Activated T-cell treated with anti-CD3 and anti-CD28 coated beads, Interleukin-2, amount 50 U/mL, for 1 hour (primary cell): ENCODE measurements at places on chromosomes 1 and 21.

GRCh38 chr1:43274804-43275180 lies 5.0 kb downstream of the TMEM125 start:
- DNase-seq: no peak

GRCh38 chr21:42507418-42507817 lies 6.2 kb upstream of the SLC37A1 start:
- DNase-seq: no peak

DNA sequence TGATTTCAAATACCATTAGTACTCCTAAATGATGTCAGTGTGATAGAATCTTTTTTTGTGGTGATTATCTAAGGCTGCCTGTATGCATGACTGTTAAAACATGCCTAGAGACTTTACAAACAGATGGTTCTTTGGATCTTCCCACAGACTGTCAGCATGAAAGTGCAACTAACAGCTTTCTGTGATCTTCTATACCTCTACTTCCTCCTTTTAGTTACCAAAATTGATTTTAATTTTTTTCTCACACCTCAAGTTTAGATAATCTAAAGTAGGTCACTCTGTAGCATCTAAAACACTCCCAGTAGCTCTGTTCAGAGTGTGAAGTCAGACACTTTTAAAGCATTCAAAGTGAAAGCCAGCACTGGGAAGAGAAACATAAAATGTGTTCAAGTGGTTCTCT lies 534.5 kb downstream of the PTPRC start:
- DNase-seq: no peak

DNA sequence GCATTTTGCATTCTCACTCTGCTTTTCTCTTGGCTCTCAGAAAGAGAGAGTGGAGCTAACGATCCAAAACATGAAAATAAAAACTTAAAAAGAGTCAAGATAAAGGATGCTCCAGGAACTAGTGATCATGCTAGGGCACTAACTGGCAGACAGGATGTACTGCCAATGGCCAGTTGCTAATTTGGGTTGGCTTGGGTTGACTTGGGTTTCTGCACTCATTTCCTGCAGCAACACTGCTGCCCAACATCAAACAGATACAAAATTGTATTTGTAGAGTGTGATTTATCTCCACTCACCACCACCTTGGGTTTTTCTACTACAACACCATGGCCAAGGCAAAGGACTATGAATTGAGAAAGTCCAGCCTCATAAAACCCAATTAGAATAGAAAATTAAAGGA lies 662.3 kb upstream of the PTBP2 start:
- DNase-seq: no peak

GRCh38 chr1:223742856-223743517 lies 30.6 kb downstream of the CAPN2 start:
- DNase-seq: no peak

GRCh38 chr1:6384962-6385361 lies 8.6 kb downstream of the ACOT7 start:
- DNase-seq: no peak

GRCh38 chr1:12398479-12398878 lies 168.6 kb downstream of the VPS13D start:
- no peak for DNase-seq

DNA sequence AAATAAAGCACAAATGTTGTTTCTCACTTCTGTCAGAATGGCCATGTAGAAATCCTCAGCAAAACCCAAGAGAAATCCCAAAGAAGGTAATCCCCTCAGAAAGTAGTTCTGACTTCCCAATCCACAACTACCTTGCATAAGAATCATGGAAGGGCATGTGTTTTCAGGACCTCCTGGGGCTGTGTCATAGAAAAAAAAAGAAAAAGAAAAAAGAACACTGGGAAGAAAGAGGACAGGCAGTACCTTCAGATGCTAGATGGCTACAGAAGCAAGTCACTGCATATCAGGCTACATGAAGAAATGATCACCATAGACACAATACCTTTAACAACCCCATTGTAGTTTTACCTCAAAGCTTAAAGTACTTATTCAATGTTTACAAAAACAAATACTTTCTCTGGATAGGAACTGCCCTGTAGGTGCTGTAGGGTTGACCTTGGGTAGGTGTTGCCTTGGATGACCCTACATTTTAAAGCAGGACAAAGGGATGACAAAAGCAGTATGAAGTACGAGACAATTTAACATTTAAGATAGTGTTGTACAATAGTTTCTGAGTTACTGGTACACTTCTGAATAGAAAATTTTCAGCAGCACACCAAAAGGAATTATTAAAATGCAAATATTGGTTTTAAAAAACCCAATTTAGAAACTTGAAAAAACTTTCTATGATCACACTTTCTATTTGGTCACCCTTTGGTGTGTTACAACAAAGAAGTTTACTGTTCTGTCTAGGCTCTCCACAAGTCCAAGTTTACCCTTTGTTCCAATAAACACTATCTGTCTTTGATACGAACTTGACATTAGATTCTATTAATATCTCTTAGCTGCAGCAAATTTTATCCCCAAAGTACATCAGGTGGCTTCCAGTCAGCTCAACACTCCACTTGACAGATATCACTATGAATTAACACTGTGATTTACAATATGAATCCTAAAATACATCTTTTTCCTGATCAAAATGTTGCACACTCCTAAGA lies 5.0 kb downstream of the TRIT1 start:
- DNase-seq: no peak

DNA sequence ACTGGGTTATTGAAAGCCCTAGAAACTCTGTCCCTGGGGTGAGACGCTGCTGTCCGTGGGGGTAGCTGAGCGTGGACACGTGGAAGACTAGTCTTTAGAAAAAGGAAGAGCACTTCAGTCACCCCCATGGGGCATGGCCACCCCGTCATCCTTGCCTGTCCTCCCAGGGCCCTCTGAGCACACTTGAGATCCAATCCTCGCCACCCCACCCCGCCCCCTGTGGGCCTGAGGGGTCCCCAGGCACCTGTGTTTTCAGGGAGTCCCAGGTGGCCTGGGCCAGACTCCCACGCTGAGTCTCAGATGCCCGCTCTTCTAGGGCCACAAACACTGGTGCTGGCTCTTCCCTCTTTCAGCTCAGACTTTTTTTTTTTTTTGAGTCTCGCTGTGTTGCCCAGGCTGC lies 2.5 kb downstream of the PRKCZ start:
- DNase-seq: no peak

DNA sequence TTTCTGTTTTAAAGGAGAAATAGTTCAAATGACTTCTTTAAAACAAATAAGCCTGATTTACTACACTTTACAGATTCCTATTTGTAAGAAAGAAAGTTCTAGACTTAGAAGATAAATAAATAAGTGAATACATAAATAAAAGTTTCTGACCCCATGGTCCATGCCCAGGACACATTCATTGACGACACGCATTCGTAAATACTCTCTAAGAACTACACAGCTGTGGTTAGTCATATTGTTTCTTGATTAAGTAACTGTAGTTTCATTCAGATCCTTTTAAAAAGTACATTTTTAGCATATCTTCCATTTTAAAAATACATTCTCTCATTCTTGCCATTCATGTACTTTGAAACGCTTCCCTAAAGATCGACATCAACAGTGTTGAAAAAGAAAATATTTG lies 497.4 kb downstream of the SETD4 start:
- DNase-seq: no peak

- DNase-seq: no peak
Observed at GRCh38 chr1:200794506-200795065, 55.9 kb downstream of the CAMSAP2 start.

- DNase-seq: no peak
Observed at GRCh38 chr1:56123421-56123820, 455.9 kb downstream of the PLPP3 start.

GRCh38 chr1:58783993-58784757 lies at the start of gene JUN:
JUN (minus strand) TSS chr1:58784047; CDS start chr1:58783070, 977 bp downstream.
- peak; percentile 97 for DNase-seq

DNA sequence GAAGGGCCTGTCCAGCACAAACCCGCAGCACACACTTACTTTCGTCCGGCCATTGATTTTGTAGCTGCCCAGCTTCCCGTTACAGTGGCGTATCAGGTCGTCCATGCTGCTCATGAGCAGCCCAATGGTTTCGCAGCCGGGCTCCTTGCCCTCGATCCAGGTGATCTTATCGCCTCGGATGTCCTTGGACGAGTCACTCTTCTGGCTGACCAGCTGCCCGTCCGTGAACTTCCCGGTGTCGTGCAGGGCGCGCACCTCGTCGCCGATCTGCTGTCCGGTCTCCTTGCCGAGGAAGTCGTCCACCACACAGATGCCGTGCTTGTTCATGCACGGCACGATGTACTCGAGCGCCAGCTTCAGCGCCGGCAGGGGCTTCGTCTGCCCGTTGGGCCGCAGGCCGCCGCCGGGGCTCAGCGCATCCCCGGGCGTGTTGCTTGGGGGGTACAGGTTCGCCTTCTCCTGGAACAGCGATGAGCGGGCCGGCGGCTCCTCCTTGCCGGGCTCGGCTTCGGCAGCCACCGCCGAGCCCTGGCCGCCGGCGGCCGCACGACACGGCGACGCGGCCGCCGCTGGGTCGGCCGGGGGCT lies 1.0 kb downstream of the EGLN1 start:
- DNase-seq: peak; percentile 58

DNA sequence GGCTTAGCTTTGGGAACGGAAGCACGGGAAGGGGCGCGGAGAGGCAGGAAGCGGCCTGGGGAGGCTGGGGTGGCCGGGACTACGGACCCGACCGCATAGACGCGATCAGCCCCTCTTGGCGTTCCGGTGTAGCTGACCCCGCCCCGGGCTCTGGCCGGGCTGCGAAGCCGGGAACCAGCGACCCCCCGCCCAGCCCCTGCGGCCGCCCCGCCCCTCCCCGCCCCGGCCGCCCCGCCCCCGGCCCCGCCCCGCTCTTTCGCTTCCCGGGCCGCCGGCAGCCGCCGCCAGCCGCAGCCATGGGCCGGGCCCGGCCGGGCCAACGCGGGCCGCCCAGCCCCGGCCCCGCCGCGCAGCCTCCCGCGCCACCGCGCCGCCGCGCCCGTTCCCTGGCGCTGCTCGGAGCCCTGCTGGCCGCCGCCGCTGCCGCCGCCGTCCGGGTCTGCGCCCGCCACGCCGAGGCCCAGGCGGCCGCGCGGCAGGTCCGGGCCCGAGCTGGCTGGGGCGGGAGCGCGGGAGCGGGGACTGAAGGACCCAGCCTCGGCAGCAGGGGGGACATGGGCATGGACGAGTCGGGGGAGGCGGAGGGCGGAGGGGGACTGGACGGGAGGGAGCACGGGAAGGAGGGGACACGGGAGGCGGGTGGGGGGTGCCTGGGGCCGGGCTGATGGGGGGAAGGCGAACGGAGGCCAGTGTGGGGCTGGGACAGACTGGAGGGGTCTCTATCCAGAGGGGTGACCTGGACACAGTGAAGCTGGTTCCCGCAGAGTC lies at the start of gene SELENON:
Gene SELENON, plus strand, starts transcription at position 259 of the 768 bp plus-strand sequence. Its CDS starts 38 bp downstream, at position 297.
- DNase-seq: peak; percentile 57

DNA sequence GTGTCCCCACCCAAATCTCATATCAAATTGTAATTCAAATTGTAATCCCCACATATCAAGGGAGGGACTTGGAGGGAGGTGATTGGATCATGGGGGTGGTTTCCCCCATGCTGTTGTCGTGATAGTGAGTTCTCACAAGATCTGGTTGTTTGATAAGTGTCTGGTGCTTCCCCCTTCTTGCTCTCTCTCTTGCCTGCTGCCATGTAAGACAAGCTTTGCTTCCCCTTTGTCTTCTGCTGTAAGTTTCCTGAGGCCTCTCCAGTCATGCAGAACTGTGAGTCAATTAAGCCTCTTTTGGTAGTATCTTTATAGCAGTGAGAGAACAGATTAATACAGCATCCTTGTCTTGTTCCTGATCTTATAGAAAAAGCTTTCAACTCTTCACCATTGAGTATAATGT lies 6.5 kb upstream of the LRRC39 start:
- no peak for DNase-seq

GRCh38 chr1:68495532-68495931 lies 1.4 kb downstream of the DEPDC1 start:
- no peak for DNase-seq

- DNase-seq: no peak
Observed at GRCh38 chr1:10451287-10451686, 1.5 kb downstream of the CORT start.

DNA sequence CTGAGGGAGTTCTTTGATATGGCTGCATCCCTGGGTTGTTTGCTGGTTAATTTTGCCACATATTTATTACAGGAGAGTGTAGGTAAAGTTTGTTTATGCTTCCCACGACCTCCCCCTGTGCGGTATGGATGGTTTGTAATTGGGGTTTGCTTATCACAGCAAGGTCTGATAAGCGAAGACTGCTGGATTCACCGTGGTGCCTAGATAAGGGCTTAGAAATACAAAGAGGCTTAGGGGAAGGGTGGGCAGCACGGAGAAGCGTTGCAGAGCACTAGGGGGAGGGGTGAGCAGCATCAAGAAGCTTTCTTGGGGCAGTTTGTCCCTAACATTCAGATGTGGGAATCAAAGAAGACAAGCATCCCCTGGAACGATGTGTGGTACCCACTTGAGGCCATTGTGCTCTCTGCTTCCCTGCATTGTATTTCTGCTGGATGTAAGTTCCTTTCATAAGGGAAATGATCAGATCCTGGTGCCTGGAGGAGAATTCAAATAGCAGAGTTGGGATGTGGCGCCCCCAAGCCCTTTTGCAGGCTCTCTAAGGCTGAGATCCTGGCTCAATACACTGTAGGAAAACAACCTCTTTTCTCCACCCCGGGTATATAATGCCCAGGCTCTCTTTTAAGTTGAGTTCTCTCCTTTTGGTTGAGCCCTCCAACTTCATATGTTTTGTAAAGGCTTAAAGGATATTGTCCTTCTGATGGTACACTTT lies 598.1 kb upstream of the ADGRL4 start:
- no peak for DNase-seq

DNA sequence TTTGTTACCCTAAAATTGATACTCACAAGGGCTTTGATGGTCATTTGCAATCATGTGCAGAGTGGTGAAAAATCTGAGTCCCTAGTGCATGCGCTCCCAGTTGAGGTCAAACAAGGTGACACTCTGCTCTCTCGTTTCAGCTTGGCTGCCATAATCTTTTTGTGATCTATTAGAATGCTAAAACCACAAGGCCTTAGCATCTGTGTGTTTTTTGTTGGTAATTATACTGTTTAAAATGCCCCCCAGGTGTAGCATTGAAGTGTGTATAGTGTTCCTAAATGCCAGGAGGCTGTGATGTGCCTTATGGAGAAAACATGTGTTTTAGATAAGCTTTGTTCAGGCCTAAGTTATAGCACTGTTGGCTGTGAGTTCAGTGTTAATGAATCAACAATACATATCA lies 89.3 kb downstream of the PLD5 start:
- DNase-seq: no peak

DNA sequence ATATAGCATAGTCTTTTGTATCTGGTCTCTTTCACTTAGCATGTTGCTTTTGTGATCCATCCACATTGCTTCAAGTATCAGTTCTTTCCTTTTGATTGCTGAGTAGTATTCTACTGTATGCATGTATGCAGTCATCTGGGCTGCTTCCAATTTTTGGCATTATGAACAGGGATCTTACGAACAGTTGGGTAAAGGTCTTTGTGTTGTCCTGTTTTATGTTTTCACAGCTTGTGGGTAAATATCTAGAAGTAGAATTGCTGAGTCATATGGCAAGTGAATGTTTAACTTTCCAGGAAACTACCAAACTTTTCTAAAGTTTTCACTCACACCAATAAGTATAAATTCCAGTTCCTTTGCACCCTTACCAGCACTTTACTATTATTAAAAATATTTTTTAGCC lies 60.9 kb downstream of the LHX4 start:
- DNase-seq: no peak
